Stimulated activated CD8-positive, alpha-beta memory T cell treated with anti-CD3 and anti-CD28 coated beads, Interleukin-4, amount 100 ng/mL, for 48 hours (primary cell): ENCODE measurements at places on chromosomes 16 and 17.

- DNase-seq, result peak; percentile 20
These were observed 101.0 kb downstream of the METRNL start for GRCh38 chr17:83180264-83180995.

GRCh38 chr17:40686192-40686591 is 17.4 kb downstream of the KRT24 start:
- DNase-seq, result no peak

GRCh38 chr16:3756113-3756512 is 38.8 kb upstream of the TRAP1 start:
- no peak for DNase-seq

DNA sequence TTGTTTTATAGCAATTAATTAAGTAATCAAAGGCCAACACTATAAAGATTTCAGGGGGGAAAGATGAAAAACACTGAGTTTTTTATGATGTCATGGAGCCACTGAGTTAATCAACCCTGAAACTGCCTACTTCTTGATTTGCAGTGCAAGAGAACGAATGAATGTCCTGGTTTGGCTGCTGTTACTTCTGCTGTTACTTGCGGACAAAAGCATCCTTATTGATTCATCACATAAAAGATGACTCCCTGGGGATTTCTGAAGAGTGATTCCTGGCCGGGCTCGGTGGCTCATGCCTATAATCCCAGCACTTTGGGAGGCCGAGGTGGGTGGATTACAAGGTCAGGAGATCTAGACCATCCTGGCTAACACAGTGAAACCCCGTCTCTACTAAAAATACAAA is 10.9 kb upstream of the SPNS3 start:
- no peak for DNase-seq

GRCh38 chr16:78593352-78593751 is 493.9 kb downstream of the WWOX start:
- no peak for DNase-seq

- no peak for DNase-seq
These were observed 4.8 kb downstream of the SLC6A4 start for GRCh38 chr17:30230596-30231125.

- no peak for DNase-seq
These were observed 587.3 kb upstream of the CDH5 start for GRCh38 chr16:65779201-65779600.

- no peak for DNase-seq
These were observed 1404.1 kb downstream of the CDH11 start for GRCh38 chr16:63717806-63718205.

DNA sequence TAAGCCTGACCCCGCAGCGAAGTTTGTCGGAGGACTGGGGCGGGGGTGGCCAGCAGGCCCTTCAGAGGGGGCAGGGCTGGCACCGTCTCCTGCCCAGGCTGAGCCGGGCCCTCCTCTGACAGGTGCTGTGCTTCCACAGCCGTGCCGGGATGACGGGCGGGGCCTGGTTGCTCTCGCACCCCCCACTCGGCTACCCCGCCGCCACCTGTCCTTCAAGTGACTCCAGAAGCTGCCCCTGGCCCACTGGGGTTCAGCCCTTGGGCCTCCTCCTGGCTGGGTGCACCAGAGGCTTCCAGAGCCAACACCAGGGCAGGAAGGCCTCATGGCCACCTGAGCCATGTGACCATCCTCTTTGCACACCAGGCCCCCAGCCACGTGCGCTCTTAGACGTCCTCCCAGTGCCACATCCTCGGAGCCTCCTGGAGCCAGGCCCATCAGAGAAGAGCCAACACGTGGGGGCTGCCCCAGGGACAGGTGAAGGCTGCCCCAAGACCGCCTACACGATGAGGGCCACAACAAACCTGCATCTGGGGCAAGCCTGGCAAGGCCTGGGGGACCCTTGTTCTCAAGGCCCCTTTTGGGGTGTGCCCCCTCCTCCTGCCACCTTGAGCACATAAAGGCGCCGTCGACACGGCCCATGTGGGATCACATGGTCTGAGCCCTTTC is 7.2 kb downstream of the PDIA2 start:
- no peak for DNase-seq

DNA sequence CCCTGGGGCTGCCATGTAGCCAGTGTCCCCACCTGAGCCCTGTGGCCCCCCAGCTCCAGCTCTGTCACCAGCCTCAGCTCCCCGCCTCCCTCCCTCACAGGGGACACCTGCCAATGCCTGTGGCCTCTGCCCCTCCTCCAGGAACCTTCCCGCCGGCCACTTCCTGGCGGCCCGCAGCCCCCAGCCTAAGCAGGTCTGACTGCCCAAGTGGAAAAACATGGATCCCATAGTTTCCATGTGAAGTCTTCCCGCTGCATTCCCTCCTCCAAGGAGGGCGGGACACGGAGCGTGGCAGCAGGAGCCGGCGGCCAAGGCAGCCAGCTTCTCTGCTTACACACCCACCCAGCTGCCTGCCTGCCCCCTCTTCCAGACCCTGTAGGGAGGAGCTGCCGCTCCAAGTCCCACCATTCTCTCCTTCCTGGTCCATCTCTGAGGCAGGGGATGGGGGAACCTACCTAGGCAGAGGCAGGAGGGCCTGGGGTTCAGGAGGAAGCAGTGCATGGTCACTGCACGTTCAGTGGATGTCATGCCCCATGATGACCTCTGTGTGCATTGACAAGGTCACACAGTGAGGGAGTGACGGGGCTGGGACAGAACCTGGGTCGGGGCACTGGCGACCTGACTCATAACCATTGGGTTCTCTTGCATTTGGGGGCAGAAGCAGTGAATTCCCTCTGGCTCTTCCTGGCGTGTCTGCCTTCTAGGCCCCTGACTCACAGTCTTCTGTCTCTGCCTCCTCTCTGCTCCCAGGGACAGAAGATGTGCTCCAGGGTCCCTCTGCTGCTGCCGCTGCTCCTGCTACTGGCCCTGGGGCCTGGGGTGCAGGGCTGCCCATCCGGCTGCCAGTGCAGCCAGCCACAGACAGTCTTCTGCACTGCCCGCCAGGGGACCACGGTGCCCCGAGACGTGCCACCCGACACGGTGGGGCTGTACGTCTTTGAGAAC is 8.7 kb downstream of the VASN start:
- DNase-seq, result no peak

- DNase-seq, result no peak
These were observed 11.9 kb upstream of the SSTR5 start for GRCh38 chr16:1060416-1061340.

DNA sequence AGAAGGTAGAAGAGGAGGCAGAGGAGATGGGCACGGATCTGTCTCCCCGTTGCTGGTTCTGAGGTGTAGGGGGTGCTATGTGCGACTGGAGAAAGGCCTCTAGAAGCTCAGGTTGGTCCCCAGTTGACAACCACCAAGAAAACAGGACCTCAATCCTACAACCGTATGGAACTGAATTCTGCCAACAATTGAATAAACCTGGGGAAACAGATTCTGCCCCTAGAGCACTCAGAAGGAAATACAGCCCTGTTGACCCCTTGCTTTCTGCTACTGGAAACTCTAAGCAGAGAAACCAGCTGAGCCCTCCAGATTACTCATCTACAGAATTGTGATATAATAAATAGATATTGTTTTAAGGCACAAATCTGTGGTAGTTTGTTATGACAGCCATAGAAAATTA is 313.0 kb upstream of the GOT2 start:
- no peak for DNase-seq

- DNase-seq, result no peak
These were observed 27.7 kb downstream of the RTN4RL1 start for GRCh38 chr17:1997289-1997926.

DNA sequence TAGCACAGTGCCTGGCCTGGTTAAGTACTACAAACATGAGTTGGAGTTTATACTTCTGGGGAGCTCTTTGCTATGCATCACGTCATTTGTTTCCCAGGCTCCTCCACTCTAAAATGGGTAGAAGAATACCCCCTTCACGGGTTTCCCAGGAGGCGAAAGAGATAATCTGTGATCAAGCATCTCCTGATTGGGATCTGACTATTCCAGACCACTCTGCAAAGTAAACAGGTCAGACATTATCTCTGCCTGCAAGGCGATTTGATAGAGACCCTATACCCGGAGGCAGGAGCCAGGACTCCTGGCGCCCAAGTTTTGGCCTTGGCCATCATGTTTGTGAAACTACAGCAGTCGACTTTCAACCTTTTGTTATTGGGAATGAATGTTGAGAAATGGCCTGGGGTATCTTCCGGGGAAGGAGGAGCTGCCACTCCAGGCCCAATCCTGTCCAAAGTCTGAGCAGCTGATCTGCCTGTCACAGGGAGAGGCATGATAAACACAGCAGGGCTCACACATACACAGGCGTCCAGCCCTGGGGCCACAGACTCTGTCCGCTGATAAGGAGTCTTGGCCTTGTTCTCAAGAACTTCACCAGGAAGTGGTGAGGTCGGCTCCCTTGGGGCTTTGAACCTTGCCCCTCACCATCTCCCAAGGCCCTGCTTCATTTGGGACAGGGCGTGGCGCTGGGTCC is 199.9 kb downstream of the MAF start:
- DNase-seq, result no peak

GRCh38 chr16:11410376-11411058 is 65.3 kb downstream of the RMI2 start:
- DNase-seq, result no peak

DNA sequence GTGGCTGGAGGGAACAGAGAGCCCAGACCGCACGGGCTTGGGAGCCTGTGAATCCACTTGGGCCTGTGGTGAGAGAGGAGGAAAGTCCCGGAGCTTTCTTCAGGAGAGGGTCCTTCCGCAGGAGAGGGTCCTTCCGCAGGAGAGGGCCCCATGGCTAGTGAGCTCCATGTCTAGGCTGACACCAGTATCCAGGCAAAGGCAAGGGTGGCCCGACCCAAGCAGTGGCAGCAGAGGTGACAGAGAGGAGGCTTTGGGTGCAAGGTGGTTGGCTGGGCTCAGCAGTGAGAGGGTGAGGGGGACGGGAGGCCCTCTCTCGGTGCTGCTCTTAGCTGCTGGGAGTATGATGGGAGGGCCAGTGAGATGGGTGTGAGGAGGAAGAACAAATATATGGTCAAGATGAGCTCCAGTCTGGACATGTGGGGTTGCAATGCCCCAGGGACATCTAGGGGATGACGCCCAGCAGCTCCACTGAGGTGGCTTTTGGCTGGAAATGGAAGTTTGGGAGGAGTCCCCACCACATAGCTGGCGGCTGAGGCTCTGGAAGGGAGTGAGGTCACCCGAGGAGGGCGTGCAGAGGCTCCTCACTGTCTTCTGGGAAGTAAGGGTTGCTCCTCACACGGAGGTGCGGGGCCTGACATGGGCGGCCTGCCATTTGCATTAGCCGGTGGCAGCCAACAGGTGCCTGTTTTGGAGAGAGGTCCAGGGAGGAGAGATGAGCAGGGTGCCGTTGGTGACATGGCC is 2.3 kb upstream of the HSD3B7 start:
- no peak for DNase-seq

DNA sequence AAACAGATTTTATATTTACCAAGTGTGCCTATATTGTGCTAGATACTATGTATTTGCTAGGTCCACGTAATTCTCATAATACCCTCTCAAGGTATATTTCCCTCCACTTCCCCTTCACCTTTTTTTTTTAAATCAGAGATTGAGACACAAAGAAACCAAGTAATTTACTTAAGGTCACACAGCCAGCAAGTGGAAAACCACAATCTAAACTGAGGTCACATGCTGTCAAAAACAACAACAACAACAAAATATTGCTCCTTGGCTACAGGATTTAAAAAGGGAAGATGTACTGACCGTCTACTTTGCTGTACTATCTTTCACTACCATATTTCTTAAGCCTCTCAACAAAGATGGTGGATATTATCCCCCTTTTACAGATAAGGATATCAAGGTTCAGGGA is 15.8 kb downstream of the BLMH start:
- no peak for DNase-seq

GRCh38 chr17:49508061-49508865 is 13.2 kb downstream of the NGFR start:
- DNase-seq, result no peak

- DNase-seq, result no peak
These were observed 245 bp downstream of the TMEM256 start for GRCh38 chr17:7403727-7403976.

DNA sequence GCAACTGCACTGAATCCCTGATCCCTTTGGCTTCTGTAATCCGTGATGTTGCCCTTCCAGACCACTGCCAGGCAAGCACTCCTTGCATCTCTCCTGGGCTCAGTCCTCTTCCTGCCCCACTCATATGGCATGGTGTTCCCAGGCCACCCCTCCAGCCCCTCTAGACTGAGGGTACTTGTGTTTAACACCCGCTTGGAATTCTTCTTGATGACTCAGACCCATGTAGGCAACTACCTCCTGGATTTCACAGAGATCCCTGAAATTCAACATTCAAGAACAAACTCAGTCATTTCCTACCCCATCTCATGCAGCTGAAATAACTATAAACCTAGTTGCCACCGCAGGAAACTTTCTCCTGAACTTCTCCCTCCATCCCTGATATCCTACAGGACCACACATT is 541.9 kb upstream of the CDH11 start:
- no peak for DNase-seq

GRCh38 chr17:9531034-9531433 is 44.6 kb downstream of the STX8 start:
- DNase-seq, result no peak

GRCh38 chr16:82852388-82853008 is 225.7 kb downstream of the CDH13 start:
- DNase-seq, result no peak

DNA sequence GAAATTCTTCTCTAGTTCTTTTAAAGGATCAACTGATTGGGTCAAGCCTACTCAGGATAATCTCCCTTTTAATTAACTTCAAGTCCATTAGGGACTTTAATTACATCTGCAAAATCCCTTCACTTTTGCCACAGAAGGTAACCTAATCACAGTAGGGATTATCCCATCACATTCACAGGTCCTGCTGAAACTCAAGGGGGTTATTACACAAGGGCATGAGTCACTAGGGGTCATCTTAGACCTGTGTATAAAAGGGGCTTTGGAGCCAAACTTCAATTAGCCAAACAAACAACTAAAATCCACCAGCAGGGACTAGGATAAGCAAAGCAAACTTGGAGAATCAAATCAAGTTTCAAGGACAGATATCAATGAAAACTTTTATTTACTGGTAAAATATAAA is 19.4 kb downstream of the CIAPIN1 start:
- DNase-seq, result no peak

- DNase-seq, result peak; percentile 73
These were observed 14.4 kb upstream of the ALDH3A1 start for GRCh38 chr17:19762515-19762961.

DNA sequence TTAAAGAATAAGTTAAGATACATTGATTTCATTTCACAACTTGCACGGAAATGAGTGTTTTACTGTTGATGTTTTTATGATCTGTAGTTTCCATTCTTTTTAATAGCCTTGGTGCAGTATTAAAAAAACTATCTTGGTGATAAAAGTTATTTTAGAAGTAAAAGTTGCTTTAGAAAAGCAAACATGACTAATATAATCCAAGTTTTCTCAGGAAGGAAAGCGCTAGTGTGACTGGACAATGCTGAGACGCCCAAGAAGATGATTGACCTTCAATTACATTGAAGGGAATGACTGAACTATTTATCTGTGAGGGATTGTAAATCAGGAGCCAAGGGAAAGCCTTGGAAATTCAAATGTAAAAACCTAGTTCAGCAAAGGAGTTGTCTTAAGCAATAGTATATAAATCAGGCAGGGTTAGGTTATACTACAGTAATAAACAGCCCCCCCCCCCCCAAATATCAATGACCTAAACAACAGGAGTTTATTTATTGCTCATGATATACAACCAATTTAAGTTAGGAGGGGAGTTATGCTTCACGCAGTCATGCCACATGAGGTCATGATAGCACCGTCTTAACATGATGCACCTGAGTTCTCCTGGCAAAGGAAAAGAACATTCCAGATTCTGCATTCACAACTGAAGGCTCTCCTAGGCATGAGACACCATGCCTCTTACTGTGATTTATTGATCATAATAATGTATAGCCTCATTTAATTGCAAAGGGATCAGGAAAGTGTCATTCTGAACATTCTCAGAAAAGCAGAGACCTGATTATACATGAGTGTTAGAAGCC is 443.8 kb downstream of the CDH13 start:
- no peak for DNase-seq
